ENCODE measurements at places on chromosomes 2 and 18. TPM values are rescaled to one million over a fixed set of nuclear protein-coding genes. Genes with fewer than 3 reads are reported as not detected.

- no peak for DNase-seq
These were observed 110.0 kb downstream of the ALK start for GRCh38 chr2:29811378-29811777.

ELOA2 gene
- not detected for total RNA-seq

DNA sequence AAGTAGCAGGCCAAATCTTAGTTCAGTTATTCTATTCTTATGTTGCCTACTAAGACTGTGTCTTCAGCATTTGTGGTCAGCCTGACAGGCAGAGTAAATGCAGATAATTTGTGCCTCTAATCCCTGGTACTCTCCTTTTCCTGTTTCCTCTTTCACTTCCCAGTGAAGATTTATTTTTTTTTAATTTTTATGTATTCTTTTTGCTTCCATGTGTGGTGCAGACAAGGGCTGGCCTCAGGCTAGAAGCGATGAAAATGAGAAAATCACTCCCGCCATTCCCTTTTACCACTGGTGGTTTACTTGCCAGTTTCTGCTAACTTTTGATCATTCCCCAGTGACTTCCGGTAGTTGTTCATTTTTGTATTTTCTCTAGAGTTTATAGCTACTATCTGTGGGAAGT is 30.9 kb downstream of the DSEL start:
- no peak for DNase-seq

DNA sequence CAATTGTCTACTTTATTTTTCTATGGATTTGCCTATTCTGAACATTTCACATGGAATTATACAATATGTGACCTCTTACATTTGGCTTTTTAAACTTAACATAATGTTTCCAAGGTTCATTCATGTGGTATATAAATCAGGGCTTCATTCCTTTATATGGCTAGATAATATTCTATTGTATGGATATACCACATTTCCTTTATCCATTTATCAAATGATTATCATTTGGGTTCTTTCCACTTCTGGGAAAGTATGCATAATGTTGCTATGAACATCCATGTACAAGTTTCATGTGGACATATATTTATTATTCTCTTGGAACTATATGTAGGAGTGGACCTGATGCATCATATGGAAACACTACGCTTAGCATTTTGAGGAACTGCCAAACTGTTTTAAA is 99.7 kb upstream of the NCKAP5 start:
- no peak for DNase-seq

TNP1 gene
- not detected for total RNA-seq

DNA sequence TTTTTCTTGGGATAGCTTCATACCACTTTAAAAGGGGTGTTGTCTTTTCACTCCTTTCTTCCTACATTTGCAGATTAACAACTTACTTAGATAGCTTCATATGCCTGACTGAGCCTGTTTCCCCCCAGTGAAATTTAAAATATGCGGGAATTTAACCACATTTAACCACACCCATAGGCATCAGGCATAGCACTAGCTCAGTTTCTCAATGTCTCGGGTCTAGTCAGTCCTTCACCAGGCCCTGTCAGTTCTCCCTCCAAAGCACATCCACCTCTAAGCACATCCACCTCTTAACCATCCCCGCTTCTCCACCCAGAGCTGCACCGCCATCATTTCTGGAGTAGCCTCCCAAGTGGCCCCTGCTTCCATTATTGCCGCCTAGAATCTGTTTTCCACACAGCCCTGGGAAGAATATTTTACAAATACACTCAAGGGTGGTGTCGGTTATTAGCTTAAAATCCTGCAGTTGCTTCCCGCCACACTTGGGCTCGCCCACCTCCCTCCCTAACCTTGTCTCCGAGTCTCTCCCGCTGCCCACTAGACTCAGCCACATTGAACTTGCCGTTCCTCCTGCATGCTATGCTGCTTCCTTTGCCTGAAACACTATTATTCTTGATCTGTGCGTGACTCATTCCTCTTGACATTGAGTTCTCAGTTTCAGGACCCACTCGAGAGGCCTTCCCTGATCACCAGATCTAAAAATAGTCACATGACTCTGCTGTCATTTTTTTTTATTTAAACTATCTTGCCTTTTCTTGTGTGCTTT is 68.3 kb downstream of the SPTBN1 start:
- DNase-seq: peak; percentile 43

GRCh38 chr2:185628985-185629384 is 109.6 kb upstream of the FSIP2 start:
- DNase-seq: peak; percentile 11

HMSD gene
- 18.9 TPM for total RNA-seq

DNA sequence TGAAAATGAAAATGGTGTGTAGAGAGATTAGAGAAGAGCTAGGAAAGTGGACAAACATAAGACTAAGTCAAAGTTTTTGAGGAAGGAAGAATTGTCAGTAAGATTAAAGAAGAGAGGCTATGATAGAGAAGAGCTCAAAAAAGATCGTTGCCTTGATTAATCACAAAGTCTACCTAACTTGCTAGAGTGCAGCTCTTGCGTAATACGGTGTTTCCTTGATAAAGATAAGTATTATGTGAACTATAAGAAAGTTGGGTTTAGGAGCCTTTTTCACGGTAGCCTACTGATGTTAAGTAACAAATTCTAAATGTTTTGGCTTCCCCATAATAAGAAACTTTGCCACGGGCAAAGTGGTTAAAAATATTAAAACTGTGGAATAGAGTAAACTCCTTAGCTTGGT is 226.4 kb upstream of the NRXN1 start:
- DNase-seq: no peak

DNA sequence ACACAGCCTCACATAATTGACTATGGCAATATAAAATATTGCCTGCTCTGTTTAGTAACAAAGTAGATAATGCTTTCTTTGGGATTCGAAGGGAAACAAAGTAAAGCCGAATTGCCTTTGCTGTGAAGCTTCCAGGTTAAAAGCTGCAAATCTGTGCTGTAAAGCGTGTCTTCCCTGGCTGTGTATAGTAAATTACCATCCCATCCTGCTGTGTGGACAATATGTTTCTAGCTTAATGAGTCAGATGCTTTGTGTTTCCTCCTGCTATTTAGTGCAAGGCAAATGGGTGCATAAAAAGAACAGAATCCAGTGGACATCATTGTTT is 265.1 kb downstream of the SOCS6 start:
- DNase-seq: no peak

PRKCE gene
- total RNA-seq: 12.5 TPM

GRCh38 chr2:3536682-3537632 is 17.6 kb upstream of the ADI1 start:
- no peak for DNase-seq

GRCh38 chr2:239963646-239964205 is 61.4 kb downstream of the NDUFA10 start:
- DNase-seq: no peak

DNA sequence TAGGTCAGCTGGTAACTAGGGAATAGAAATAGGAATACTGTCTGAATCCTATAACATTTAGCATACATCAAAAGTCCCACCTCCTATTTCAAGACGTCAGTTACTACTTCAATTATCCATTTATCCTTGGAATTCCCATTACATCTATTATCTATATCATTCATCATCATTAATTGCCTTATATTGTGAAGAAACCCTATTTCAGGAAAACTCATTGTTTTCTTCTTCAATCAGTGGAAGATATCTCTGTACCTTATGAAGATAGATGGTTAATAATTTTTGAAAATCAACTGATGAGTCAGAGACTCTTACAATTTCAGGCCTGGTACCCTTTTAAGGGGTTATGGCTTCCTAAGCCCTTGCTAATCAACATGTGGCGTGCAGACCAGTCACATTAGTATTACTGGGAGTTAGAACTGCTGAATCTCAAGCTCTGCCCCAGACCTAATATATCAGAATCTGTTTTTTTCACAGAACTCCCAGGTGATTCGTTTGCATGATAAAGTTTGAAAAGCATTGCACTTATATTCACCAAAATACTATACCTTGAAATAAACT is 69.3 kb upstream of the PGAP1 start:
- DNase-seq: no peak

SS18 gene
- total RNA-seq: 51.5 TPM

Measured in activated CD4-positive, alpha-beta memory T cell treated with anti-CD3 and anti-CD28 coated beads for 36 hours (primary cell).